ENCODE measurements at places on chromosomes 5 and 9.

GRCh38 chr9:80890124-80890523, 799.2 kb downstream of the TLE1 start:
- DNase-seq = peak; percentile 26

GRCh38 chr9:131262327-131263032, 13.8 kb downstream of the FAM78A start:
- DNase-seq = no peak

- DNase-seq = no peak
Measured at GRCh38 chr9:131405428-131405827, 11.5 kb downstream of the PRRC2B start.

- peak; percentile 96 for DNase-seq
Measured at GRCh38 chr5:37738057-37738691, 101.7 kb downstream of the GDNF start.

DNA sequence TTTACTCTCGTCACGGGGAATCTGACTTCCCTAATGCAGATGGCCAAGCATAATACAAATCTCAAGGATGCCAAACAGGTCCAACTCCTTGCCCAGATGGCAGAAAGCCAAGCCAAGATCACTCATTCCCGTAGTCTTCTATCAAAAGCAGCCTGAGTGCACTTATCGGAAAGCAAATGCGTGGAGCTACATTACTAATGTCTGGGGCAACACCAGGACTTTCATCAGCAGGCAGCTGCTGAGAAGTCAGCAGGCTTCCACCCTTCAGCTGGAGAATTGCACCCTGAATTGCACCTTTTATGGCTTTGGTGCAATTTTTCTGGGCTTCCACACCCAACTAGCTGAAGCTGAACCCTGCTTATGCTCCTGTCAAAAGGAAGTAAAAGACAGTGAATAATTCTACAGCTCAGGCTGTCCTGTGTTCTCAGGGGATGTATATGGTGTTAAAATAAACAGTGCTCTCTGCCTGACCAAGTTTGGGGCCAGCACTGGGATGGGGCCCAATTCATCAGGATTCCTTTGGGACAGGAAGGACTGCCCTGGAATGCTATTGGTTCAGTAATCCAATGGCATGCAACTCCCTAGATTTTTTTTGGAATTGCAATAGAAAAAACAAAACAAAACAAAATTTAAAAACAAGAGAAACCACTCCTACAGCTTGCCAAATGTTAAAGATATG, 92.6 kb downstream of the DPYSL3 start:
- no peak for DNase-seq

DNA sequence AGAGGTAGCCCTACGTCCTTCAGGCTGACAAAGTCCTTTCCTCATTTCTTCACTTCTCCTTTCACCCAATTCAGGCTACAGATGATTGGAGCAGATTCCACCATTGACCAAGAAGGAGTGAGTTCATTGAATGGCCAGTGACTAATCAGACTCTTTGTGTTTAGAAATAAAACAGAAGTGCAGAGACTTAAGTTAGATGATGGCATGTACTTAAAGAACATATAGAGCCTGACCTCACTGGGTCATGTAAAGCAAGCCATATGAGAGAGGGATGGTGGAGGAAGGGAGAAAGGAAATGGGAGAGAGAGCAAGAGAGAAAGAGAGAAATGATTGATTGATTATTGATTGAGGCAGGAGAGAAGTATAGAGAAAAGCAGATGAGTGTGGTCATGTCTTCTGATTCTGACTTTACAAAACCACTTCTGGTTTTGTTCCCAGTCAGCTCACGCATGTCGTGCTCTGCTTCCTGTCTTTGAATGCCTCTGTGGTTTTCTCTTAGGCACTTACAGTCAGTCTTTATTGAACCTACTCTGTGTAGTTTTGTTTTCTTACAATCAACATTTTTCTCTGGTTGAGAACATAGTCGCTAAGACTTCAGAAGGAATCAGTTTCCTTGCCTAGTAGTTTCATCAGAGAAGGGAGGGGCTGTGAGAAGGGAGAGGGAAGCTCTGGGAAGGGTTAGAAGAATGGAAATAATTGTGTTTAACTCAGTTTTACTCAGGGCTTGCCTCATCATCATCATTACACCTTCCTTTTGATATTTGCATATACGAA, 149.2 kb upstream of the KLF9 start:
- DNase-seq = peak; percentile 83

GRCh38 chr5:120934031-120934430, 469.9 kb downstream of the PRR16 start:
- DNase-seq = no peak

DNA sequence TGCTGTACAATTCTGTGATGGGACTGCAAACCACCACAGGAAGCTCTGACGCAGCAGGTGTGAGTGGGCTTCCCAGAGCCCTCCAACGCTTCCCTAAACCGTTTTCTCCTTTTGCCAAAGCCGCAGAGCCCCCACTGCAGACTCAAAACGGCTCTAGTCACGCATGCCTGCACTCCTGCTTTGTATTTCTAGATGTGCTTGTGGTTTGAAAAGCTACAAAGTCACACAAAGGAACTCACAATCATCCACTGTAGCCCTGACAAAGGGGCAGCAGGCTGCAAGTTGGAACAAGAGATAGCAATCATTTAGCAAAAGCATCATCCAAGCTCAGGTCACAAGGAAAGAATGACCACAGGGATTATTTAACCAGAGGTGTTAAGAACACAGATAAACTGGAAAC, 79.3 kb downstream of the PTPN3 start:
- DNase-seq = no peak

DNA sequence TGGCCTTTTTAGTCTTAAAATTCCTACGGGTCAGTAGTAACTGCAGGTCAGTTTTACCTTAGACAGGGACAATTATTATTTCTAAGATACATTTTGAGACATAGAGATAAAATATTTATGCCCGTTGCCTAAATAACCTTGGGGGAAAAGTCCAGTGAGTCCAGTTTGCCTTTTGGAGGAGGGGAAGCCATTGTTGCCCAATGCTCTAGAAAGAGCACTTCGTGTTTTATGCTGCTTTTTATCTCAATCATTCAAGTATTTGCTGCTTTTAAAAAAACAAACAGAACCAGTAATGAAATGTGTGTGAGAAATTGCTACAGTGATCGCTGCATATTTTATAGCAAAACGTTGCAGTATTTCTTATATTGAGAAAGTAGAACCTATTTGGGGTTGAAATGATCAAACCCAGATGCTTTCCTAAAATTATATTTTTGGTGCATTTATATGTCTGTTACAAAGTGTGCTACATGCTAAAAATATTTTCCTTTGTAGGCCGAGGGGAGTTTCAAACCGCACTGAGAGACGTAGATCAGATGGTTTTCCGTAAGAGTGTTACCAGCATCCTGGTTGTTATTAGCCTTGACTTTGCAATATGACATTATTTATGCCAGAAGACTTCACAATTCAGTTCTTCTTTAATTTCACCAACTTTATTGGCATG, 266.8 kb downstream of the AOPEP start:
- no peak for DNase-seq

GRCh38 chr5:130462516-130462915, 558.3 kb downstream of the CHSY3 start:
- DNase-seq = peak; percentile 1

DNA sequence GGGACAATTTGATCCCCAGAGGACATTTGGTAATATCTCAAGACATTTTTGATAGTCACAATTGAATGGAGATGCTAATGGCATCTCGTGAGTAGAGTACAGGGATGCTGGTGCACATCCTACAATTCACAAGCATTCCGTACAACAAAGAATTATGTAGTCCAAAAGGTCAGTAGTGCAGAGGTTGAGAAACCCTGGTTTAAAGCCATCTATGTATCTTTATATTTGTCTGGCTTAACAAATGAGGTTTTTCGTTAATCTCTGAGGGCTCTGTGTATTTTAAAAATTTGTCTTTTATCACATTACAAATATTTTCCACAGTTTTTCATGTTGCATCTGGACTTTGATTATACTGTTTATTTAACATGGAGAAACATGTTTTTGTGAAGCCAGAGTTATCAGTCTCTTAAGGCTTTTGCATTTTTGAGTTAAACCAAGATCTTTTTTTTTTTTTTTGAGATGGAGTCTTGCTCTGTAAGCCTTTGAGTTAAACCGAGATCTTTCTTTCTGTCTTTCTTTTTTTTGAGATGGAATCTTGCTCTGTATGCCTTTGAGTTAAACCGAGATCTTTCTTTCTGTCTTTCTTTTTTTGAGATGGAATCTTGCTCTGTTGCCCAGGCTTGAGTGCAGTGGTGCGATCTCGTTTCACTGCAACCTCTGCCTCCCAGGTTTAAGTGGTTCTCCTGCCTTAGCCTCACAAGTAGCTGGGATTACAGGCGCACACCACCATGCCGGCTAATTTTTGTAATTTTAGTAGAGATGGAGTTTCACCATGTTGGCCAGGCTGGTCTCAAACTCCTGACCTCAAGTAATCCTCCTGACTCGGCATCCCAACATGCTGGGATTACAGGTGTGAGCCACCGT, 2.8 kb downstream of the HSDL2 start:
- no peak for DNase-seq

- DNase-seq = no peak
Measured at GRCh38 chr5:177242304-177242703, 61.2 kb downstream of the RAB24 start.

DNA sequence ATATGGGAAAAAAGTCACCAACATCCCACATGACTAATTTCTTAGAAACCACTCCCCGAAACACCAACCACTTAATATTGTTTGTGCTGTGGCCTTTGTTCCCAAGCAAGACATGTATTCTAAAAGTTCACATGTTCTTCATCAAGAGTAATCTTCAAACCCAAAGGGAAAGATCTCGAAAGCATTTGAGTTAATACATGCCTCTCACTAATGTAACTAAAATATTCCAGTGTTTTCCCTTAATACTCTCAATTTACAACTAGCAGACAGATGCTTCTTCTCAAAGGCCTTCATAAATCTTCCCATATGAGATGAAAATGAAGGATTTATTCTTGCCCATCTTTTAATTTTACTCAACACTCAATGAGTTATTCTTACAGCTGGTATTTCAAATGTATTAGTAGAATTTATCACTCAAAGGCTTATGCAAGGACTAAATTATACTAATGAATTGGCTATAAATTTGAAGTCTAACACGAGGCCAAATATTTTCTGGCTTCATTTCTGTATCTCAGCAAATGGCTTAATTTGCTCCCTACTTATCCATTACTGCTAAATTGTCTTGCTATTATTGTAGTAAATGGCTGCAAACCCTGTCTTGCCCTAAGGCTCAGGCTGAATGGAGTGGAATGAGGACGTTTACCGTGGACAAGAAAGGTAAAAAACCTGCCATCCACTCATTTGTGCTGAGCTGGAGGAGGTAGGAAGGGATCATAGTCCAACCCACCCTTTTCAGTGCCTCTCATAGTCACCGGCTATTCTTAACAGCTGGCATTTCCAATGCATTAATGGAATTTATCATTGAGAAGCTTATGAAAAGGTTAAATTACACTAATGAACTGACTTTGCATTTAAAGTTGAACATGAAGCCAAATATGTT, 474.4 kb downstream of the RASEF start:
- no peak for DNase-seq

- DNase-seq = peak; percentile 36
Measured at GRCh38 chr5:77087484-77088261, 588 bp upstream of the ZBED3 start.

GRCh38 chr5:179415291-179416060, 70.2 kb upstream of the ADAMTS2 start:
- no peak for DNase-seq

DNA sequence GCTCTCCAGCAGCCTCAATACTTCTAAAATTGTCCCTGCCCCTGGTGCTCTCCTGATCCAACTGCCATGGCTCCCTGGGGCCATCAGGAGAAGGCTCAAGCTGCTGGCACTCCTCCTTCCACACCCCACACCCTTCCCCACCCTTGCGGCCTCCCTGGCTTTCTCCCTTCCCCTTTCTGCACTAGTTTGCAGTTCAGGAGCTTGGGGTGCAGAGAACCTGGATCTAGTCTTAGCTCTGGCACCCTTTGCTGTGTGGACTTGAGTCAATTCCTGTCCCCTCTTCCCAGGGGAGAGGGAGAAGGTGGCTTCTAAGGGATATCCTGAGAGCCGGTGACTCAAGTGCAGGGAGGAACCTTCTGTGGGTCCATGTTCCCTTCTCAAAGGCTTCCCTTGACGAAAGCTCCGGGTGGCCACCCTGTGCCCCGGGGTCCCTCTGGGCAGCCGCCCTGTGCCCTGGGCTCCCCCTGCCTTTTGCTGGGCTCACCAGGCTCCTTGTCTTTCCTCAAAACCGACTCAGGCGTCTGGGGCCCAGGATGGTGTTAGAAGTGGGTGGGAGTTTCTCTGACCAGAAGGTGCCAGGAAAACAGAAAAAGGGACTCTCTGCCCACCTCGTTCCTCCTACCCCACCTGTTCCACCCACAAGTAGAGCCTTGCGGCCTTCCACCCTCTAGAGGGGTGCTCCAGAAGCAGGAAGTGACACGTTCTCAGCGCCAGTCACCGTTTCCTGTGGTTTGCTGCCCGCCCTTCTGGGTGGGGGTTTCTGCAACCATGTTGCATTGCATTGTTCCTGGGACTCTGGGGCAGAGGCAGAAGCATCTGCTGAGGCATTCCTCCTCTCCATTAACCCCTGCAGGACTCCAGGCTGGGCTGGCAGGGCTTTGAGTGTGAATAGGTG, 15.0 kb downstream of the GLIPR2 start:
- DNase-seq = peak; percentile 68

DNA sequence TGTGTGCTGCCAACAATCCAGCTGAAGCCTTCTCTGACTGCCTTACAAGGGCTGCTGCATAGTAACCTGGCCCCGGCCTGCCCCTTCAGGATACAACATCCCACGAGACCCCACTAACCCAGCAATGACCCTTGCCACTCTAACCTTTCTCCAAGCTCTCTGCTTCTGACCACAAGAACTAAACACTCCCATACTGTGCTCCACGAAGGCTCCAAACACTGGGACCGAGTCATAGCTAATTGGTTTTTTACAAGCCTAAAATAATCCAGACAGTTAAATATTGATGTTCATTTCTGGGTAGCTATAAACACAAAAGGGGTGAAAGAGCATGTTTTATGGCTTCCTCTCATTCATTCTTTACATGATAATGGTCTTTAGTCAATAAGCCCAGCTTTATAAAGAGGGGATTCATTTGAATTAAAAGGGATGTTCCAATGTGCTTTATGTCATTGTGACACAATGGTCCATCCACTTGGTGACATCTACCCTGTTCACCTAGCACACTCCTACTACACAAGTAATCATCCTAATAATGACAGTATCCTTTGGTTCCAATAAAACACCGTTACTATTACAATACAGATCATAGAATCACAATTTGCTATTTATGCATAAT, 16.2 kb upstream of the TLE4 start:
- no peak for DNase-seq

DNA sequence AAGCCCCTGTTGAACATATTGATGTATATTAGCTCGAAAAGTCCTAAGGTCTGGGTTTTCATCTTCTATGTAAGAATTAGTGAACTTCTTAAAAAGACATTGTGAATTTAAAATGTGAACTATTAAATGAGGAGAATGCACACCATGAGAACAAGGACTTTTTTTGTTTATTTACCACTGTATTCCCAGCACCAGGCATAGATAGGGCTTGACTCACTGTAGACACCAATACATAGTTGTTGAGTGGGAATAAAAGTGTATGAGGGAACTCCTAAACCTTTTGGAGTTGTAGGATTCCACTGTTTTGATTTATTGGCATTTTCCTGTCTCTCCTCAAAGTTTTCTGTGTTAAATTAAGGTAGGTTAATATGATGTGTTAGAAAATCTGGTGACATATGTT, 40.3 kb downstream of the NNT start:
- DNase-seq = no peak

Measured in RPMI7951 (cell line).